ENCODE measurements at places on chromosomes 4 and X. TPM values are rescaled to one million over a fixed set of nuclear protein-coding genes. Genes with fewer than 3 reads are reported as not detected.

- DNase-seq: no peak
These were observed 580 bp upstream of the PLS3 start for GRCh38 chrX:115560211-115560977.

DNA sequence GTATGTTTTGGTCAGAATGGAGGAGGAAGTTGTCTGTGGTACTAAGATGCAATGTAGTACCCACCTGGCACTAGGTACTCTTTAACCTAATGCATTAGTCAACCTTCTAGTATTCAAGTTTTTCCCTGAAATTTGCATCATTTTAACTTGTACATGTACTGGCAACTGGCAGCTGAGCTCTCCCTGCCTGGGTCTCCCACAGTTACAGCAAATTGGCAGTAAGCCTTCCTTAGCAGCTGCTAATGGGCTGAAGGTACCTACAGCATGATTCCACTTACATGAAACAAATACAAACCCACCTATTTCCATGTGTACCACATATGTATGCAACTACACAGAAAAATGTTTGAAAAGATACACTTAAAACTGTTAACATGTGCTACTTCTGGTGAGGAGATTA lies 8.1 kb upstream of the KLHL2 start:
- no peak for DNase-seq

DNA sequence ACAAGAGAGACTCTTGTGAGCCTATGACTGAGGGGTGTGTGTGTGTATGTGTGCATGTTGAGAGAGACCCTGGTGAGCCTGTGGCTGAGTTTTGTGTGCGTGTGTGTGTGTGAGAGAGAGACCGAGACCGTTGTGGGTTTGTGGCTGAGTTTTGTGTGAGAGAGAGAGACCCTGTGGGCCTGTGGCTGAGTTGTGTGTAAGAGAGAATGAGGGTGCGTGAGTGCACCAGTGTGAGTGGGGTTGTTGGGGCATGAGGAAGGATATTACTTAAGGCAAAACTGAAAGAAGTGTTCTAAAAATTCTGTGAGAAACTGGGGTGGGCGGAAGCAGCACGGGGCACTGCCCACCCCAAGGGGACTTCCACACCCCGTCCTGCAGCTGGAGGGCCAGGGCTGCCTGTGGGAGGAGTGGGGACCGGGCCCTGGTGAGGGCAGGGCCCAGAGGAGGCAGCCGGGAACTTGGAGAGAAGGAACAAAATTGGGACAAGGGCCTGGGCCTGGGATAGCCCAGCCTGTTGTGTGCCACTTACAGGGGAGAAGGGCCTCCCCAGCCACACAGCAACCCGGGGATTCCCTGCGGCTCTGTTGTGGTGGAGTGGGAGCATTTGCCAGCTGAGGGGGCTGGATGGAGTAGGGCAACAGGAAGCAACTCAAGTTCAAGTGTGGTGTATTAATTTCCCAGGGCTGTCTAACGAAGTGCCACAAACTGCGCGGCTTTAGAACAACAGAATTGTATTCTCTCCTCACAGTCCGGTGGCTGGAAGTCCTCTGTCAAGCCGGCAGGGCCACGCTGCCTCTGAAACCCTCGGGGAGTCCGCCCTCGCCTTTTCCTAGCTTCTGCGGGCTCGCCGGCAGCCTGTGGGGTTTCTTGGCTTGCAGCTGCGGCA lies 22.1 kb downstream of the TMEM131L start:
- no peak for DNase-seq

GRCh38 chrX:300334-300733 lies 18.3 kb downstream of the GTPBP6 start:
- no peak for DNase-seq

Gene CDKL5
- polyA plus RNA-seq: 0.08 TPM

Gene POU3F4
- polyA plus RNA-seq: not detected
